ENCODE measurements at places on chromosomes 1 and 21.

GRCh38 chr1:41679531-41679930, 195.0 kb upstream of the EDN2 start:
- no peak for DNase-seq

DNA sequence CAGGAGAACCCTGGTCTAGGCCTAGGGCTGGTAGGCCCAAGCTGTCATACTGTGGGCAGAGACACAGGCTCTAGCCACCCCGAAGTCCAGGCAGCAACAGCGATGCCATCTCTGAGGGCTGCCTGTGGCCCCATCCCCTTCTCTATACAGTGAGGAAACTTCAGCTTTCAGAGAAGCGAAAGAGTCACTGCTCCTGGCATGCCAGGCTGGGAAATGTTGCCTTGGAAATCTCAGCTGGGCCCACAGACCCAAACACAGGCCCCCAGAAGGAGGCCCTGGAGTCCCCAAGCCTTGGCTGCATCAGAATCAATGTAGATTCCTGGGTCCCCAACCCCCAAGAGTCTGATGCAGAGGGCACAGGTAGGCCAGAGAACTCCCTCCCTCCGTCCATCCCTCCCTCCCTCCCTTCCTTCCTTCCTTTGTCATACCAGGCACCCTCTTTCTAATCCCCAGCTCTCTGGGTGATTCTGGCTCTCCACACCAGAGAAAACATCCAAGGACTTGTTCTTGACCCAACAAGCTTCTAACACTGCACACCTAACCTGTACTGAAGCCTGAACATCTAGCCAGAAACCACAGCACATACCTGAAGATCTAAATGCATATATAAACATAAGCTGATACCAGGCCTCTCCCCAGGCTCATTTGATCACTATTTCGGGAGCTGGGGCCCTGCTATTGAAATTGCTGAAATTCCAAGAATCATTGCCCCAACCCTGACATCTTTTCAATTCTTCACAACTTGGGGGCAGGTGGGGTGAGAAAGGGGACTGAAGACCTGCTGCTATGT, 143.2 kb upstream of the EDN2 start:
- DNase-seq = no peak

GRCh38 chr21:16608209-16608830, 878.5 kb downstream of the USP25 start:
- no peak for DNase-seq

- no peak for DNase-seq
These were observed 6.6 kb downstream of the KRTAP10-8 start for GRCh38 chr21:44618504-44618903.

GRCh38 chr1:28343405-28343804, 14.6 kb downstream of the MED18 start:
- peak; percentile 76 for DNase-seq

DNA sequence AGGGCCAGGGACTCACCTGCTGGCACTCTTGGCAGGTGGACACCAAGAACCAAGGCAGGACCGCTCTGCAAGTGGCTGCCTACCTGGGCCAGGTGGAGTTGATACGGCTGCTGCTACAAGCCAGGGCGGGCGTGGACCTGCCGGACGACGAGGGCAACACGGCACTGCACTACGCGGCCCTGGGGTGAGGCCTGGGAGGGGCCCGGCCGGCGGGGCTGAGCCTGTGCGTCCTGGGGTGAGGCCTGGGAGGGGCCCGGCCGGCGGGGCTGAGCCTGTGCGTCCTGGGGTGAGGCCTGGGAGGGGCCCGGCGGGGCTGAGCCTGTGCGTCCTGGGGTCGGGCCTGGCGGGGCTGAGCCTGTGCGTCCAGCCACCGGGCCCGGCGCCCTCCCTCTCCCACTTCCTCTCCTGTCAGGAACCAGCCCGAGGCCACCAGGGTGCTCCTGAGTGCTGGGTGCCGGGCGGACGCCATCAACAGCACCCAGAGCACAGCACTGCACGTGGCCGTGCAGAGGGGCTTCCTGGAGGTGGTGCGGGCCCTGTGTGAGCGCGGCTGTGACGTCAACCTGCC, 4.6 kb upstream of the MMP23B start:
- DNase-seq = no peak

- no peak for DNase-seq
These were observed 11.4 kb downstream of the VAV3 start for GRCh38 chr1:107953556-107953955.

DNA sequence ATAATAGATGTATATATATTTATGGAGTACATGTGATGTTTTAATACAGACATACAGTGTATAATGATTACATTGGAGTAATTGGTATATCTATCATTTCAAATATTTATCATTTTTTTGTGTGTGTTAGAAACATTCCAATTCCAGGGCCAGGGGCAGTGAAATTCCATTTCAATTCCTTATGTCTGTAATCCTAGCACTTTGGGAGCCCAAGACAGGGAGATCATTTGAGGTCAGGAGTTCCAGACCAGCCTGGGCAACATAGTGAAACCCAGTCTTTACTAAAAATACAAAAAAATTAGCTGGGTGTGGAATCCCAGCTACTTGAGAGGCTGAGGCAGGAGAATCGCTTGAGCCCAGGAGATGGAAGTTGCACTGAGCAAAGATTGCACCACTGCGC, 30.4 kb upstream of the PDC start:
- DNase-seq = no peak

DNA sequence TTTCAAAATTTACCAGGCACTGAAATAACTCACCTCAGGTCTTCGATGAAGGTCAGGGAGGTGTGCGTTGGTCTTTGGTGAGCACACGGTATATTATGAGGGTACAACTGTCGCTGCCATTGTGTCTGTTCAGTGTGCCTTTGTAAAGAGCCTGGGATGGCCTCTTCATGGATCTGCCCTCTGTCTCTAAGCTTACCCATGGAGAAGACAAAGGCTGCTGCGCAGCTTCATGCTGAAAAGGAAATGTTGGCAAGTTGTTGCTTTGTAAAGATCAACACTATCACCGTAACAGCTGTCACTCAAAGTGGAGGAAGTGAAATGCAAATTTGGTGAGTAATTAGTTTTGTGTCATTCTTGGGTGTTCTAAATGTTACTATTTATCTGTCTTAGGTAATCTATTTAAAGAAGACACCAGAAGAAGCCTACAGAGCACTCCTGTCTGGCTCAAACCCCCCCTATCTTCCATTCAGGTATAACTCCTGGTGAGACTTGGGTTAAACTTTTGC, 71.6 kb downstream of the CDC14A start:
- no peak for DNase-seq

DNA sequence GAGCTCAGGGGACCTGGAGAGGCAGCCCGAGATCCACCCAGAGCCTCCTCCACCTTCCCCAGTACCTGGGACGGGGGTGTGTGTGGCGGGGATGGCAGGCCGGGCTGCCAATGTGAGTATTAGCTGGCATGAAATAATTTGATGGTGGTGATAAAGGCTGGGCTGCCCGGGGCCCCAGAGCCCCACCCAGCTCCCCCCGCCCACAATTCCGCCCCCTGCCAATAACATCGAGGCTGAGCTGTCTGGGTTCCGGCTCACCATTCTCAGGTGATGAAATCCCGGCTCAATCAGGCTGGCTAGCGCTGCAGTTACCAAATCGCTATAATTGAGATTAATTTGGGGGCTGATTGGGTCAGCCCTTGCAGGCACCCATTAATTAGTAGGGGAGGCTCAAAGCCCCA, 103.8 kb upstream of the CASZ1 start:
- no peak for DNase-seq

- no peak for DNase-seq
These were observed 80.3 kb downstream of the ROR1 start for GRCh38 chr1:63854091-63854490.

GRCh38 chr21:44279354-44280260, 6.1 kb upstream of the AIRE start:
- DNase-seq = no peak

DNA sequence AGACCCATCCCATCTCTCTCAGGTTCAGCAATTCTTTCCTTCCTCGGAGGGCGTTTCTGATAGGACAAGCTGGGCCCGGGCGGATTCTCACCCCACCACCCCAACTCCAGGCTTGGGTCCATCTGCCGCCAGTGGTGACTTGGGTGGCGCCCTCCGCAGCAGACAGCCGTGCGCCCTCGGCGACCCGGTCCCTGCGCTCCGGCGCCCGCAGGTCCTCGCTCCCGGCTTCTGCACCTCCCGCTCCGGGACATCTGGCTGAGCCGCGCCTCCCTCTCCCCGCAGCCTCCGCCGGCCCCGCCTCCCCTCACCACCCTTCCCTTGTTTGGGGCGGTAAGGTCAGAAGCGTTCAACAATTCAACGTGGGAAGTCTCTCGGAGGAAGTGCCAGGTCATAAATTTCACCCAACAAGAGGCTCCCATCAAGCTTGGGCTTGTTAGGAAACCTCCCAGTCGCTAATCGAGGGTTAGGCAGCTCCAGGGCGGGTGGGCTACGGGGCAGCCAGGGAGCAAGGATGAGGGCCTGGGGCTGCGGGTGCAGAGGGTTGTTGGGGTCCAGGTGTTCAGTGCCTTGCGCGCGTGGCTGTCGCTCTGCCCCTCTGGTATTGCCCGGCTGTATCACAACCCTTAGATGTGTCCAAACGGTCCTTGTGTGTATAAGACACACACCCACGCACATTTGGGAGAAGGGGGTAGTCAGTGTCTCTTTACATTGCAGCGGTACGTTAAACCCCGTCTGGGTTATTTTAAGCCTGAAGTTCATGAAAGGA, 39.8 kb downstream of the OLIG1 start:
- DNase-seq = no peak

DNA sequence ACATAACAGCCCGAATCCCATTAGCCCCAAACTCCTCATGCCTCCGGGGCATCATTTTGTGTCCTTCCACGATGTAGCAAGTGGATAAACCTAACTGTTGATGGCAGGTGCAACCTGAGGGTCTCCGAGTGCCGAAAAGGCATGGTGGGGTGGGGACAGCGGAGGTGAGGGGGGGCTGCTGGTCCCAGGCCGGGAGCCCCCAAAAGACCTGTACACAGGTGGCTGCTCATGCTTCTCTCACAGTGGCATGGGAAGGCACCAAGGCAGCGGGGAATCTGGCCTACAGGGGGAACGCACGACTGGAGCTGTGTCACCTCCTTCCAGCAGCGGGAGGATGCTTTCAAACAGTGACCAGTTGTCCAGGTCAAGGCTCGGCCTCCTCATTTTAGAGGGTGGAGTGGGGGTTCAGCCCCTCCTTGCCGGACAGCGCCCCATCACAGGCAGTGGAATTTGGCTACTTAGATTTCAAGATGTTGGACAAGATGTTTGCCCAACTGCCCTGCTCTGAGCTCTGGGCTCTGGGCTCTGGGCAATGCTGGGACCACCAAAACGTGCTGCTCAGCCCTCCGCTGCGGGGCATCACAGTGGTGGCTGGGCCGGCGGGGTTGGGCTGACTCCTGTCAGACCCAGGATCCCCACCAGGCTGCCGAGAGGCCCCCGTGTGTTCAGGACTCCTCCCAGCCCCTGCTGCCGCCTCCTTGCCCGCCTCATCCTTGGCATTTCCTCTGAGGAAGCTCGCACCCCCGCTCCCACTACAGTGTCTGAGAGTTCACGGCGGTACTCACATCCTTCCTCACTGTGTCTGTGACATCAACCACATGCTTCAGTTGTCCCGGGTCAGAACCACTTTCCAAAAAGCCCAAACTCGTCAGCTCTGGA, 7.6 kb downstream of the DNMT3L start:
- no peak for DNase-seq

- no peak for DNase-seq
These were observed 3.1 kb downstream of the MORN1 start for GRCh38 chr1:2388004-2388913.

DNA sequence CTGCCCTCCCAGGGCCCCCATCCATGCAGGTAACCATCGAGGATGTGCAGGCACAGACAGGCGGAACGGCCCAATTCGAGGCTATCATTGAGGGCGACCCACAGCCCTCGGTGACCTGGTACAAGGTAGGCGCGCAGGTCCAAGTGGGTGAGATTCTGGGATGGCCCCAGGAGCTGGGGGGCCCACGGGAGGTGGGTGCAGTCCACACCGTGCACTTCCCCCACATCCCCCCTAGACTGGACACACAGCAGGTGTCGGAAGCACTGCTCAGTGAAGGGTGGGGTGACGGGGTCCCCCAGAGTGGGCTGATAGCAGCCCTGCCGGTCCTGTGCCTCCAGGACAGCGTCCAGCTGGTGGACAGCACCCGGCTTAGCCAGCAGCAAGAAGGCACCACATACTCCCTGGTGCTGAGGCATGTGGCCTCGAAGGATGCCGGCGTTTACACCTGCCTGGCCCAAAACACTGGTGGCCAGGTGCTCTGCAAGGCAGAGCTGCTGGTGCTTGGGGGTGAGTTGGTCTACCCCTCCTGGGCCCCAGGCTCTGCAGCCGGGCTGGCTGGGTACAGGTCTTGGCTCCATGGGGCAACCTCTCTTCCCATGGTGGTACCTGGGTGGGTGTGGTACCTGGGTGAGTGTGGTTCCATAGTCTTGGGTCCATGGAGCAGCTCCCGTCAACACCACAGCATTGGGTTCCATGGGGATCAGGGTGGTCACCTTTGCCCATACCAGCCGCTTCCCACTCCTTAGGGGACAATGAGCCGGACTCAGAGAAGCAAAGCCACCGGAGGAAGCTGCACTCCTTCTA, 40.4 kb downstream of the TRIM11 start:
- no peak for DNase-seq

DNA sequence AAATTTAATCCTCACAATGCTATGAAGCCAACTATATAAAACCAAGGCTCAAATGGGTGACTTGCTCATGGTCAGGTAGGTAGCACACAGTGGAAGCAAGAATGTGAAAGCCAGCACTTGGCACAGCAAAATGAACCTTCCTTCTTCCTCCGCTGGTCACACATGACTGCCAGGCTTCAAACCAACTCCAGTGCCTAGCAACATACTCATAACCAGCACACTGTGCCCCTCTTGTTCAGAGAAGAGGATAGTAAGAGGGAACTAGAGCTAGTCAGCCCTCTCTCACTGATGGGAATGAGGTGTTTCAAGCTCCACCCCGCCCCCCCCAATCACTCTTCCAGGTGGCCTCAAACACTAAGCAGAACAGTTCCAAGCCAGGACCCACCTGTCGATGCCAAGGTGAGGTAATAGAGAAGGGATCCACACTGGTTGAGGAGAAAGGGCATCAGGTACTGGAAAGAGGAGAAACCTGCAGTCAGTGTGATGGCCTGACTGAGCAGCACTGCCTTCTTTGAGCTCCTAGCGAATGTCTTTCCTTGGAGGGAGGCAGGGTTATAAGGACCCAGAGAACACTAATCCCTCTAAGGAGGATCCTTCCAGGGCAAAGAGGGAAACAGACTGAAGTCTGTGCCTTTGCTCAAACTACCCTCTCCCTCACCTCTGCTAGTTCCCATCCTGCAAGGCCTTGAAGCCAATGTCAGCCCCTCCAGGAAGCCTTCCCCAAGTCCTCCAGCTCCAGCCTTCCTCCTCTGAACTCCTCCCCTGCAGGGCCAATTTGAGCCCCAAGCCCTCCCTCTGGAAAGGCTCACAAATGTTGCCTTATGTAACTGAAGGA, 1.2 kb downstream of the TMEM234 start:
- DNase-seq = no peak

GRCh38 chr1:217554849-217555248, 76.0 kb downstream of the GPATCH2 start:
- no peak for DNase-seq
